ENCODE measurements at places on chromosomes 13 and 19.
A peak's percentile ranks its signal among the peaks of the same experiment; 100 is the strongest.

GRCh38 chr19:32416749-32417456 lies 11.3 kb downstream of the DPY19L3 start:
- DNase-seq, result no peak

- no peak for DNase-seq
These were observed 10.3 kb downstream of the MBD3L2B start for GRCh38 chr19:7010722-7011593.

DNA sequence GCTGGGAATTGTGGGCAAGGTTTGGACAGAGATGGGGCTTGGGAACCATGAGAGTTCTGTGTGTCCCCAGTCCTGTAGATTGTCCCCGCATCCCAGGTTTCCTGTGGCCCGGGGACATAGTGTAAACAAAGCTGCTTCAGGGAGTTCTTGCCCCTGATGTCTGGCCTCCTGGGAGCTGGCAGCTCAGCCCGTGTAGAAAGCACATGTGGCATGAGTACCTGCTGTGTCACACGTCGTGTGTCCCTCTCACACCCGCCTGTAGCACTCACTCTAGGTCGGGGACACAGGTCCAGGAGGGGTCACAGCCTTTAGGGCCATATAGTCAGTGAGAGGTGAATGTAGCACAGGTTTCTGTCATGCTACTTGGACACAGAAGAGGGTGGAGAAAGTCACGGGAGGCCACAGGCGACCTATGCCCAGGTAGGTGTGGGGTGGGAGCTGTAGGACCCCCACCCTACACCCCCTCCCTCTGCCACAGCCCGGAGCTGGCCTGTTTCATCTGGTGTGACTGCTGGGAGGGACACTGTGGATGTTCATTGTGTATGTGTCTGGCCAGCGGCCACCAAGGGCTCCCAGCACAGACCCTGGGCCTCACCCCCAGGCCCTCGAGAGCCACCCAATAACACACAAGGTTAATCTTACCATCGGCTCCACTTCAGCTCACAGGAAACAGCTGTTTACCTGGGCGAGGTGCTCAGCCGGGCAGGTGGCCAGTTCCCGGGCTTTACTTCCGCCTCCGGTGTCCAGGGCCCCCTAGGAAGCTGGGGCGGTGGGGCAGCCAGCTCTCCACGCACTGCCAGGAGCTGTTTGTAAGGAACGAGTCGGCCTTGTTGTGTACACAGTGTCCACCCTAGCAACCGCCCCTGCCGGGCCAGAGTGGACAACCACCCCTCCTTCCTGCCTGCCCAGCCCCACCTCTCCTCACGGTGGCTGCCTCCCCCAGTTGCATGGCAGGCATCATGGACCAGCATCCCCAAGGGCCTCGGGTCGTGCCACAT lies 49.7 kb downstream of the COMP start:
- DNase-seq, result no peak

GRCh38 chr19:34662919-34663318 lies 14.0 kb downstream of the SCGB2B2 start:
- DNase-seq, result no peak

- DNase-seq, result no peak
These were observed 2.4 kb upstream of the ACTL9 start for GRCh38 chr19:8700956-8701355.

DNA sequence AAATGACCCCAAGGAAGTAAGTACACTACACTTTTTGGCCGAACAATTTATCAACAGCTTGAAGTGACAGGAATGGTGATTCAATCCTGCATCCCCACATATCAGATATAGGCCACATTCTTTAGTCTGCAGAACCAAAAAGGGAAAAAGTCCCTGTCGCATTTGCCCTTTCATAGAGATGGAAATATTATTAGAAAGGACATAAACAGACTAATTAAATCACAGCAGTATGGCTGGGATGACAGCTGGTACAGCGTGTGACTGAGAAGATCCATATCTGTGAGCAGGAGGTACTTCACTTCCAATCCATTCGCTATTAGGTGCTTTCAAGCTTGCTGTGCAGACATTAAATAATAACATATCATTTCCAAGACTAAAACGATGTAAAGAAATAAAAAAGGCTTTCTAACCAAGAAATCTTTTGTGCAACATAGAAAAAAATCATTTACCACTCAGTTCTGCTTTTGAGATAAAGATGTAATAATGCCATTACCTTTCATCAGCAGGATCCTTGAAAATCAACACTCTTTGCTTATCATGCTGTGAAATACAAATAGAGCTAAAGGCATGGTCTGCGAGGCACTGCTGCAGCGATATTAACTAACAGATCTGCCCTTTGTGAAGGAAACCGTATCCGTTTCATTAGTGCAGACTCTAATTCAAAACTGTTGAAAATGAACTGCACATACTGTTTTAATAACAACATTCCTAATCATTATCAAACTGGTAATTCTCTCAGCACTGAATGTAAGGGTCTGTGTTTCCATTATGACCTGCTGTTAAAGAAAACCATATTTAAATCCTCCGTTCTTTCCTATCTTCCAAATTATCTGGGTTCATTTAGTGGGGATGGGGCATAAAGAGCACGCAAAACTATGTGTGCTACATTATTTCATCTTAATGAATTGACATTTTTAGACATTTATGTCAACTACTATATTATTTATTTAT lies 245.6 kb downstream of the DACH1 start:
- DNase-seq, result no peak

DNA sequence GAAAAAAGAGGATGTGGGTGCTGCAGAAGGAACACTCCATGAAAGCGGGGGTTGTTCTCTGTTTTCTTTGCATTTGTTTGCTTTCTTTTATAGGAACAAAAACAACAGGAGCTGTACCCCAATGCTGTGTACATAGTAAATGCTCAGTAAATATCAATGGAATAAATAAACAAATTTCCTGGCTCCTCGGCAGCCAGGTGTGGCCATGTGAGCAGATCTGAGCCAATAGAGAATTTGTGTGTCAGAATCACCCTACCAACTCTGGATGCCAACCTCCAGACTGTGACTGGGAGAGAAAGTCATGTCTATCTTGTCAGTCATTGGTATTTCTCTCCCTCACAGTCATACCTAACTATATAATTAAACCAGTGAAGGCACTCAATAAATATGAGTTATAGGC lies 10.6 kb upstream of the CLPP start:
- DNase-seq, result no peak

GRCh38 chr19:7729211-7729610 lies 2.7 kb downstream of the CLEC4G start:
- DNase-seq, result no peak

GRCh38 chr13:83879431-83880171 lies 2.7 kb downstream of the SLITRK1 start:
- peak; percentile 79 for DNase-seq

DNA sequence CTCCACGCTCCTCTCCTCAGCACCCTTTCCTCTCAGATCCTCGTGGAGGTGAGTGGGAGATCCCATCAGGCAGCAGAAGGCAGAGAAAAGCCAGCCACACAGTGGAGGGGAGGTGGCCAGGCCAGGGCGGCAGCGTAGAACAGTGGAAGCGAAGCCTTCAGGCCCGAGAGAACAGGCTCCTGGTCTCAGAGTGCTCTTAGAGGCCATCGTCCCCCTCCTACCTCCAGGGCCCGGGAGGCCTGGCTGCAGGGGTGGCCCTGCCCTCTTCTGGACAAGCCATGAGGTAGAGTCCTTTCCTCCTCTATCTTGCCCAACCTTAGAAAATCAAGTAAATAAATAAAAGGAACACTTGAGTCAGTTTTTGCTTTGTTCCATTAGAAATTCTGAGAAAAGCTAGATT lies 202.0 kb downstream of the KATNAL1 start:
- no peak for DNase-seq

Data from occipital lobe (tissue), 3 donors.